CD4-positive, alpha-beta T cell treated with Interferon alpha-2 for 1 hour (primary cell): ENCODE measurements at places on chromosomes 5 and 9.

DNA sequence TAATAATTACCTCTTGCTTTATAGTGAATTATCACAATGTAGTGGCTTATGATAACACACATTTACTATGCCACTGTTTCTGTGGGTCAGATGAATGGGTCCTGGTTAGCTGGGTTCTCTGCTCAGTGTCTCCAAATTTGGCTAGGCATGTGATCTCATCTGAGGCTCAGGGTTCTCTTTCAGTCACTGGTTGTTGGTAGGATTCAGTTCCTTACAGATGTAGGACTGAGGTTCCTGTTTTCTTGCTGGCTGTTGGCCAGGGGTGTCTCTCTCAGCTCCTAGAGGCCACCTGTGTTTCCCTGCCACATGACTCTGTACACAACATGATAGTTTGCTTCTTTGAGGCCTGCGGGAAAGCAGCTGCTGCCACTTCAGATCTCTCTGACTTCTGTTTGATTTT lies 7.1 kb downstream of the NFX1 start:
- DNase-seq, result peak; percentile 21

DNA sequence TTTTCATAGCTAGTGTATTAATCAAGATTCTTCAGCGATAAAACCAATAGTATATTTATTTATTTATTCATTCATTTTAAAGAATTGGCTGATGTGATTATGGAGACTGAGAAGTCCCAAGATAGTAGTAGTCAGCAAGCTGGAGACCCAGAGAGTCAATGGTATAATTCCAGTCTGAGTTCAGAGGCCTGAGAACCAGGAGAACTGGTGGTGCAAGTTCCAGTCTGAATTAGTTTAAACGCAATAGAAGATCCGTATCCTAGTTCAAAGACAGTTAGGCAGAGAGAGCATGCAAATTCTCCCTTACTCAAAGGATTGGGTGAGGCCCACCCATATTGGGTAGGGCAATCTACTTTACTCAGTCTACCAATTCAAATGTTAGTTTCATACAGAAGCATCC lies 364.2 kb upstream of the RPS23 start:
- DNase-seq, result no peak

DNA sequence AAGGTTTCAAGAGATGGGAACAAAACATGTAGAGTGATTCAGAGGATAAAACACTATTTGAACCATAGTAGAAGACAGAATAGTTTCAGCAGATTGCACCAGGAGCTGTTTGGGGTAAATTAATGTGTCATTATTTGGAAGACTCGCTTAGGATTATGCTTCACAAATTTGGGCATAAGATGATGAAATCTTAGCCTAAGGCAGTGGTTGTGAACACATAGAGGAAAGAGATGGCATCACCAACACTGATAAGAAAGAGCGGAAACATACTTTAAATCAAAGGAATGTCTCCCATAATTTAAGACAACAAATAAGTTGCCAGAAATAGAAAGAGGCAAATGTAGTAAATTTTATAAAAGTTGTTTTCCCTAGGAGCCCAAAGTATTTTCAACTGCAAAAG lies 66.1 kb upstream of the TBCA start:
- DNase-seq, result no peak

- no peak for DNase-seq
These were observed 48.5 kb downstream of the NEK6 start for GRCh38 chr9:124306098-124306735.

- DNase-seq, result no peak
These were observed 21.3 kb upstream of the KCNIP1 start for GRCh38 chr5:170482511-170482910.

GRCh38 chr9:131927091-131927490 lies 152.6 kb downstream of the MED27 start:
- no peak for DNase-seq

DNA sequence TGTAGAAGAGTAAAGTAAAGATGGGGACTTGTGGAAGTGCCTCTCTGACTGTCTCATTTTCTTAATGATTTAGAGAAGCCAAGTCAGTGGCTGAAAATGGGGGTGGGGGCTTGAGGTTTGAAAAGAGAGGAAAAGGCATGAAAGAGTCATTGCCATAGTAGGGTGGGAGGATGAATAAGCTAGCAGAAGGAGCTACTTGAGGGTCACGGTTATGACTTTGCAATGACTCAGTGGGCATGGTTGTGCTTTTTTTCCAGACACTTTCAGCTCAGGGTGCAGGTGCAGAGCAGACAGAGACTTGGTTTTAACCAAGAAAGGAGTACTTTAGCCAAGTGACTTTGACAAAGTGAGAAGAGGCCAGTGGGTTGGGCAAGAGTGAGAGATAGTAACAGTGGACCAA lies 117.8 kb downstream of the PTTG1 start:
- DNase-seq, result no peak

DNA sequence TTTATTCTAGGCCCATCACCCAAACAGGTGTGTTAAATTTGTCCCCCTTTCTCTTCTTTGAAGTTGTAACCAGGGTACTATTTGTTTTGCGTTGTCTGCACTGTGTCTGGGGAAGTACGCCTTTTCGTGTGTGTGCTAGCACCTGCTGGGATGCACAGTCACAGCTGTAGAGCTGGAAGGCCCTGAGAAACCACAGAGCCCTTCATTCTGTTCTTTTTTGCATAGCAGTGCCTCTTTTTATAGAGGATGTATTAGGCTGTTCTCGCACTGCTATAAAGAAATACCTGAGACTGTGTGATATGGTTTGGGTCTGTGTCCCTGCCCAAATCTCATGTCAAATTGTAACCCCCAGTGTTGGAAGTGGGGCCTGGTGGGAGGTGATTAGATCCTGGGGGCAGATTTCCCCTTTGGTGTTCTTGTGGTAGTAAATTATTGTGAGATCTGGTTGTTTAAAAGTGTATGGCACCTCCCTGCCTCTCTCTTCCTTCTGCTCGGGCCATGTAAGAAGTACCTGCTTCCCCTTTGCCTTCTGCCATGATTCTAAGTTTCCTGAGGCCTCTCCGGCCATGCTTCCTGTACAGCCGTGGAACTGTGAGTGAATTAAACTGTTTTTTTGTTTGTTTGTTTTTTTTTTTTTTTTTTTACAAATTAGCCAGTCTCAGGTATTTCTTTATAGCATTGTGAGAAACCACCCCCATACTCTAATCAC lies 14.0 kb downstream of the SEC61B start:
- peak; percentile 57 for DNase-seq

- peak; percentile 60 for DNase-seq
These were observed 48.6 kb downstream of the RGS3 start for GRCh38 chr9:113511856-113512761.

DNA sequence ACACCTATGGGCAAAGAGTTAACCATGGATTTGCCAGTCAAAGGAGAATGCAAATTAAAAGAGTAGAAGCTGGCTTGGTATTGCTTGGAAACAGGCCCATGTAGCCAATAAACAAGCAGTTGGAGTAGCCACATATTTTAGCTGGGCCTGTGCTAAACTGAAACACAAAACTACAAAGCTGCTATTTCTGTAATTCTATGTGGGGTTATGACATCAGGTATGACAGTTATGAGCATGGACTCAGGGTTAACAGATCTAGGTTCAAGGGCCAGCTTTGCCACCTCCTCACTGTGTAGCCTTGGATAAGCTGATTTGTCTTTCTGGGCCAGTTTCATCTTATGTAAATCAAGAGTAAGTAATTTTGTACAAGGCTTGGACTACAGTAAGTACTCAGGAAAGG lies 142.7 kb downstream of the PIP5K1B start:
- no peak for DNase-seq

DNA sequence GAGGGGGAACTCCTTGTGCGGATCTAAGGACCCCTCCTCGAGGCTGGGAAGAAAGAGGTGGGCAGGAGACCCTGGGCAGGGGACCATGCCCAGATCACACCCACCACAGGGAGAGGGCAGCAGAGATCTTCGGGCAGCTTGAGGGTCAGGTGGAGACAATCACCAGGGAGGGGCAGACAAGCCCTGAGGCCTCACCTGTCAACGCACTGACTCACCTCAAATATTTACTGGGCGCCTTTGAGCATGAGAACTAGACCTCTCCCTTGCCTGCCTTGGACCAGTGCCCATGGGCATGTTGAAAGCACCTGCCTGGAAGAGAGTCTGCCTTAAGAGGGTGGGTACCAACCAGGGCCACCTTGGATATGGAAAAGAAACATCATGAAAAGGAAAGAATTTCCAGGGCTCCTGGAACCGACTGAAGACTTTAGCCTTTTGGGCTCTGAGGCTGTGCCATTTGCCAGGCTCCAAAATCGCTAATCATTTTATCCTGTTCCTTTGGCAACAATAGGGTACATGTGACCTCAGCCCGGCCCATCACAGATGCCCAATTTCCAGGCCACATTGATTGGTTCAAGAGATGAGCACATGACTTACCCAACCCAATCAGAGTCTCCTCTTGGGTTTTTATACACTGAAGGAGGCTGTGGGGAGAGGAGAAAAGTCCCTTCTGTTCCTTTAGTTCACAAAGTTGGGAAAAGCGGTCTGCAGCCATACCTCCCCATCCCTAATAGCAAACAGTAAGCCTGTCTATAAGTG lies 10.4 kb upstream of the SPINK4 start:
- no peak for DNase-seq

- no peak for DNase-seq
These were observed 413.4 kb downstream of the ANXA1 start for GRCh38 chr9:73565026-73565425.

DNA sequence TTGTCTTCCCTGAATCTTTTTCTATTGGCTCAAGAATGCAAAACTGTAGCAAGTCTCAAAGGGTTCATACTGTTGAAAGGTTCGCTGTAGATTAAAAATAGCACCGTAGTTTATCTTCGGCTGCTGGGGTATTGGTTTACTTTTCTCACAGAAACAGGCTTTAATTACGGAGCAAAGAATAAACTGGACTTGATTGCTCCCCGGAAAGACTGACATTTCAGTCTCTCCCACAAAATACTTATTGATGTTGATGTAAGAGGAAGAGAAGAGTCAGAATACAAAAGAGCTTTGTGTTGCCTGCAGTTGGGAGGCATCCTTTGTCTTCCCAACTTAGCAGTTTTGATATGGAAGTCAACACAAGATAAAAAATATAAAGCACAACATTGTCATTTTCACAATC lies 183.9 kb upstream of the DMAC1 start:
- no peak for DNase-seq

- DNase-seq, result no peak
These were observed 133.6 kb downstream of the SIL1 start for GRCh38 chr5:139064613-139065012.

- DNase-seq, result peak; percentile 54
These were observed 12.9 kb downstream of the TCF7 start for GRCh38 chr5:134127376-134127861.

GRCh38 chr5:42612750-42613366 lies 143.8 kb upstream of the CCDC152 start:
- no peak for DNase-seq

DNA sequence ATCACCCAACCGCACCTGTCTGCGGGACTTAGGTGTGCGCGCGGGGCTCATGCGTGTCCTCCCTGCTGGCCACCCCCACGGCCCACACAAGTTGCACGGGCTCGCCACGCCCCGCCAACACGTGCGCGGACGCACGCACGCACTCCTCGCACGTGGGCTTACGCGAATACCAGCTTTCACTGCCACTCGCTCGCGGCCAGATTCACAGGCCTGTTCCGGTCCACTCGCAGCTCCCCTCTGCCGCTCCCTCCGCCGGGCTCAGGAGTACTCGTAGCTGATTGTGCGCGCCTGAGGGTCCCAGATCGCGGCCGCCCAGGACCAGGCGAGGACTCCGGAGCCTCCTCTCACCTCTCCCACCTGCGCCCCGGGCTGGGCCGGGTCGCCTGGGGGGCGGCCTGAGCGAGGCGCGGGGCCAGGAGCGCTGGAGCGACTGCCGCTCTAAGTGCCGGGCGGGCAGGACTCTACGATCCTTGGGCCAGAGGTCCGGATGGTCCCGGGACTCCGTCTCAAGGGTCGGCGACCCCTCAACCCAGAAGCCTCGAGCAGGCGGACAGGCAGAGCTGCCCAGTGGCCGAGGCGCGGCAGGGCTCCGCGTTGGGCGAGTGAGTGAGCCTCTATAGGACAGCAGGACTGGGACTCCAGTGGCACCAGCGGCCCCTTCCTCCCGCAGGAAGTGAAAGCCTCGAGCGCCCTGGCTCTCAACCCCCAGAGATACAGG lies 3.4 kb downstream of the PCDHGC5 start:
- no peak for DNase-seq

- no peak for DNase-seq
These were observed 9.4 kb upstream of the SPATA31D1 start for GRCh38 chr9:81979196-81979595.

- DNase-seq, result no peak
These were observed 87.4 kb upstream of the FER start for GRCh38 chr5:108660291-108660690.

DNA sequence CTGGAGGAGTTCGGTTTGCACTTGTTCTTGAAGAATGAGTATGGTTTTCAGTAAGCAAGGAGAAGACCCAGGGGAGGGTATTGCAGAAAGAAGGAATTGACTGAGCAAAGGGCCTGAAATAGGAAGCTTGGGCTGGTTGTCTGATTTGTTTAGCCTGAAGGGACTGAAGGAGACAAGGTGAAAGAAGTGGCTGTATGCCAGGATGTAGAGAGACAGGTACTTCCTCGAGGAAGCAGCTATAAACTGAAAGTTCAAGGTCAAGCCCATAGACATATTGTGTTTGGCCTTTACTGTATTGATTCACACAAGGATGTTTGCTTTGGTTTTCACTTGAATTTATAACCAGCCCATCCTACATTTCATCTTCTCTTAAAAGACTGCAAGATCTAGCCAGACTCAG lies 183.1 kb downstream of the PALM2AKAP2 start:
- DNase-seq, result no peak

DNA sequence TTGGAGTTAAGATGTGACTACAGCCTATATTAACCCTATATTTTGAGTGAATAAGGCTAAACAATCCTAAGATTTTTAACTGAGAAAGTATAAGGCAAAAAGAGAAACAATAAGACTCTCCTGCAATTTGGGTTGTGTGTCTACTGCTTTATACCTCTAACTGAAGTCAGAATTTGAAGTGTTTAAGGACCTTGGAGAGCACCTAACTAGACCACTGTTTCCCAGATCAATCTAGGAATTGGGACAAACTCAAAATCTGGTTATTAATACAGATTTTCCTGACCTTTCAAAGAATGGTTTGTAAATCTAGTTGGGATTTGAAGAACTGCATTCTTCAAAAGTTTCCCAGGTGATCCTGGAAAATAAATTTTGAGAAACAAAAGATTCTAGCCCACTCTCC lies 42.1 kb downstream of the GABRA1 start:
- no peak for DNase-seq

DNA sequence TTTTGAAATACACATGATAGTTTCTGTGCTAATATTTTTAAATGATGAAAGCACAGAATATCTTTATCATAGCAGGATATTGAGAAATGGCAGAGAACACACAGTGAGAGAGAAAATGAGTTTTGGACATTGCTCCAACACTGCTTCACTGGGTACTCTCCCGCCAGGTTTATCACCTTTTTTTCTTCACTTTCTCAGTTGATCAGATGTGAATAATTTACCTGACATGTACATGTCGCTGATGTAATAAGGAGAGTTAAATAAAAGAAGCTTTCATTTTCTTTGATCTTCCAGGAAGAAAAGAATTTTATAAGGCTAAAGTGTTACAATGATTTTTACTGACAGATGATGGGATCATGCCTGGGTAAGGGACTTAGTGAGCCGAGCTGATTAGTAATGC lies 134.5 kb downstream of the ALDH1A1 start:
- no peak for DNase-seq
